ENCODE measurements at places on chromosomes 3 and 15.

DNA sequence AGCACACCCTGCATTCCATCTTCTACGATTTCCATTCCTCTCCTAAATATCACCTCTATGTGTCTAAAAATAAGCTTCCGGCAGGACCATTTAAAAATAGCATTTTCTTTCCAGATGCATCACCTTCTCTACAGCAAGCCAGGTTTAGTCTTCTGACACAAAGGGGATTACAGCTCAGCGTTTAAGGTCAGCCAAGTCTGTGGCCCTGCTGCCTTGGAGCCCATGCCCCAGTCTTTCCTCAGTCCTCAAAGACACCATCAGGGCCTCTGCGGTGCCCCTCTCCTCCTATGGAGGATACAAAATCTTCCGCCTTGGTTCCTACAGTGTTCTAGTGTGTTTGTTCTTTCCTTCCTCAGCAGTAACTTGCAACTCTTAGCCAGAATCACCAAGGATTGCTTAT is 3.8 kb downstream of the SELENOS start:
- DNase-seq: no peak

DNA sequence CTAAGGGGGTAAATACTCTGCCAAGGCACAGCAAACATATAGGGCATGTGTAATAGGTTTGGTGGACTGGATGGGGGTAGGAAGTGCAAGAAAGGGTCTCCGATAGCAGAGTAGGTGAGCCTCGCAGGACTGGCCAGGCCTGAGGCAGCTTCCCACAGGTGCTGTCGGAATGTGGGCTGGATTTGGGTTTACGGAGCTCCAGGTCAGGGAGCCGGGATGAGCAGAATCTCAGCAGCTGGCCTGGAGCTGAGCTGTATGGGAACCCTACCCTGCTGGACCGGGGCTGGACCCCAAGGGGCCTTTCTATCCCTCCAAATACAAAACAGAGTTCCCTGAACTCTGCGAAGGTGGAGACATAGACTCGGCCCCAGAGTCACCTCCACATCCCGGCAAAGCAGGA is 15.0 kb downstream of the KLF15 start:
- DNase-seq: no peak

DNA sequence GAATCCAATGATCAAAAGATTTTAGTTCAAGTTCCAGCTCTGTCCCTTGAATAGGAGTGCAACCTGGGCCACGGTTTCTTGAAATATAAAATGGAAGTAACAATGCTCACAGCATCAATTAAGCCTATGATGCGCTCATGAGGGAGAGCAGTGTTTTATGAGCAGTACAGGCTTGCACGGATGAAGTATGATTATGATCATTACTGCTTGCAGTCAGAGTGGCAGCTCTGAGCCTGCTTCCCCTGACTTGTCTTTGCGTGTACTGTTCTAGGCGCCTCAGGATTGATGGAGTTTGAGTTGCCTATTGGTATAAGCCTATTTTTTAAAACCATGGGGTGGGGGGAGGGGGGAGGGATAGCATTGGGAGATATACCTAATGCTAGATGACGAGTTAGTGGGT is 37.0 kb downstream of the ITGB5 start:
- DNase-seq: no peak

GRCh38 chr3:84600703-84601225 is 358.0 kb upstream of the CADM2 start:
- DNase-seq: no peak

- no peak for DNase-seq
Observed at GRCh38 chr15:43958861-43959330, 132.1 kb downstream of the WDR76 start.

DNA sequence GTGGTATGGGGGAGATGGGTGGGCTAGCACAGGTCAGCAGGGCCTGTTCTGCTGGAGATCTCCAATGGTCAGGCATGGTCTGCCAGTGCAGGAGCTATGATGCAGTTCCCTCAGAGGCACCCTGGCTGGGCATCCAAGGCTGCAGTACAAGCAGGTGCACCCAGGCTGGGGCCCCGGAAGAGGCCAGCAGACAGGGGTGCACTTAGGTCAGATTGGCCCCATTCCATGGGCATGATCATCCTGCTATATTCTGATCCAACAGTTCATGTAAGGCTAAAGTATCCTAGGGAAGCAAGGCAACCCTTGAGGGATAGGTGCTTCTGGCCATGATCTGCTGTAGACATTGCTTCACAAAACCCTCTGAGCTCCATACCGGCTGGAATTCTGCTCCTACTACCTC is 53.5 kb downstream of the STRIT1 start:
- DNase-seq: no peak

GRCh38 chr3:146449076-146449475 is 20.3 kb downstream of the PLSCR2 start:
- no peak for DNase-seq
